ENCODE measurements at places on chromosomes 12 and 14.

- DNase-seq = no peak
Observed at GRCh38 chr12:44500423-44500822, 375.7 kb downstream of the NELL2 start.

DNA sequence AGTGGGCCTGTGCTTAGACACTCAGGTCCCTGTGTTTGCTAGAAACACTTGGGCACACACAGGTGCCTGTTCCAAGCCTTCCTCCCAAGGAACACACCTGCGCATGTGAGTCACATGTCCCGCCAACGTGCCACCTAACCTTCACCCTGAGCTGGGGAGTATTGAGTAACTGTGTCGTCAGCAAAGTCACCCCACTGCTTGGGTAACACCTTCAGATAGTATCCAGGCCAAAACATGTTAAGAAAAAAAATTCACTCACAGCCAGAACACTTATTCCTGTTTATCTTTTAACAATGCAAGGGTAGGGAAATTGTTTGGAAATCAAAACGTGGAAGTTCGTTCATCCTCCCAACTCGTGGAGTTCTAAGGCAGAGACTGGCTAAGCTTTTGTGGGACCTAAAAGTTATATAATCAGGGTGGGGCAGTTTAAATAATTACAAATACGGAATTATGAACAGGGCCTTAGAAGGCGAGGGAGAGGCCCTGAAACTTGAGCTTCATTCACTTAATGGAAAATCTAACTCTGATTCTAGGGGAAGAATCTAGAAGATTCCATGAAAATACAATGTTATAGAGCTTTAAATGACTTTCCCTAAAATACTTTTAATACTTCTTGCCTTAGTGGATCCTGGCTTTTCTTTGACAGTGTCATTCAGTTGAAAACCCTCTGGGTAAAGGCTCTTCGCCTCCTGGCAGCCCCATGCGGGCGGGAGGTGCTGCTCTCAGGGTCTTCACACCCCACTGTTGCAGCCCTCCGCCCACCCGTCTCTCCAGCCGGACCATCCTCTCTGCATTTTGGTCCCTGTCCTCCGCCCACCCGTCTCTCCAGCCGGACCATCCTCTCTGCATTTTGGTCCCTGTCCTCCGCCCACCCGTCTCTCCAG lies 30.3 kb upstream of the ADIPOR2 start:
- DNase-seq = peak; percentile 67

DNA sequence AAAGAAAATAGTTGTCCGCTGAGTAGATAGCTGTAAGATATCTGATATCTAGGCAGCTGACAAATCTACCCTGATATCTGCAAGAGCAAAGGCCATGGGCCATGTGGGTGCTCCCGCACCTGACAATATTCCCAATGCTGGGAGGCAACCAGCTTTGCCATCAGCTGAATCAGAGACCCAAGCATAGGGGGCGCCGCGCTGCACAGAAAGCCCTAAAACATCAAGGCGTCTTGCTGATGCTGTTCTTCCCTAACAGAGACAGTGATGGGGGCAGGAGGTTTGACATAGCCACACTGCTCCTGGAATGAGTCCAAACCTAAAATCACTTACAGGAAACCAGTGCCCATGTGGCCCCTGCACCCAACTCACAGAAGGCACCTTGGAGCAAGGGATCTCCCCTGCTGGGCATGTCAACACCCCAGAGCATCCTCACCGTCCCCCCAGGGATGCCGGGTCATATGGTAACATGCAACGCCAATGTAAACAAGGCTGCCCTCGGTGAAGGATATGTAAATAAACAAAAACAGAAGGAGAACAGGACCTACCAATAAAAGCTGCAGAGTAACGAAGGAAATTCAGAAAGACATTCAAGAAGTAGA lies 199.5 kb downstream of the TMEM132D start:
- no peak for DNase-seq

- DNase-seq = no peak
Observed at GRCh38 chr14:87241018-87241768, 751.8 kb downstream of the GALC start.

DNA sequence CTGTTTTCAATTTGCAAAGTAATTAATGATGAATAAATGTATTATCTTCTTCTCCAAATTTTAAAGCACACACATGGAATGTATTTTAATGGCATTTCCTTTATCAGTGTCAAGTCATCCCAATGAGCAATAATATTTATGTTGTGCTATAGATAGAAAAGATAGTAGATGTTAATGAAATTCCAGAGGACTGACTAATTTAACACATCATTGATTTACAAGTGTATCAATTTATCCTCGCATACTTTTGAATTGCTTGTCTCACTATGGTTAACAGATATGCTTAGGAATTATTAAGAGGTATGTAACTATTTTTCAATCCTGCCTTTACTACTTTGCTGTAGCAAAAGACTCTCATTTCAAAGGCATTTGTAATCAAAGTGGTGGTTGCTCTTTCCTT lies 842.9 kb downstream of the SLC6A15 start:
- peak; percentile 3 for DNase-seq

- DNase-seq = no peak
Observed at GRCh38 chr14:31047503-31047902, 21.3 kb upstream of the STRN3 start.

GRCh38 chr14:102283631-102284129 lies 21.3 kb downstream of the MOK start:
- no peak for DNase-seq

GRCh38 chr14:101134161-101134631 lies 230.7 kb upstream of the RTL1 start:
- DNase-seq = no peak

- DNase-seq = peak; percentile 56
Observed at GRCh38 chr12:123757561-123757960, 4.5 kb upstream of the DNAH10 start.

DNA sequence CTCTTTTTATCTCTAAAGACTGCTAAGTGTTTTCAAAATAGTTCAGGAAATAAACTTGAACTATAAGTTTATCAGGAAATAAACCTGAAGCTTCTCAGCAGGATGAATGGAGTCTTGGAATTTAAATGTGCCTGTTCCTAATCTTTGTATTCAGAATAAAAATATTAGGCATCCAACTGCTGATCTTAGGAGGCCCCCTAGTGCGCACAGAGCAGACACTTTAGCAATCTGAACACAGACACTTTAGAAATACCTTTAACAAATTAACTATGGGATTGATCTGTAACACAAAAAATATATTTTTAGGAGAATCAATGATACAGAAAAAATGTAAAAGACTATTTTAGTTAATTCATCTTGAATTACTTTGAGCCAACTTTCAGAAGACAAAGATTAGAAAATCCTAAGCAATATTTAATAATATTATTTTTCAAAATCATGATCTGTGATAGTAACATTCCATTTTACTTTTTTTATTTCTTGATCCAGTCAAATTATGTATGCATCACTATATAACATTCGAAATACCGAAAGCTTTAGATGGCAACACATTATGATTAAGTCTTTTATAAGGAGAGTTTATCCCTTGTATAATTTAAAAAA lies 80.9 kb downstream of the SLC41A2 start:
- peak; percentile 56 for DNase-seq

- peak; percentile 36 for DNase-seq
Observed at GRCh38 chr12:19657118-19657731, 217.9 kb downstream of the AEBP2 start.

DNA sequence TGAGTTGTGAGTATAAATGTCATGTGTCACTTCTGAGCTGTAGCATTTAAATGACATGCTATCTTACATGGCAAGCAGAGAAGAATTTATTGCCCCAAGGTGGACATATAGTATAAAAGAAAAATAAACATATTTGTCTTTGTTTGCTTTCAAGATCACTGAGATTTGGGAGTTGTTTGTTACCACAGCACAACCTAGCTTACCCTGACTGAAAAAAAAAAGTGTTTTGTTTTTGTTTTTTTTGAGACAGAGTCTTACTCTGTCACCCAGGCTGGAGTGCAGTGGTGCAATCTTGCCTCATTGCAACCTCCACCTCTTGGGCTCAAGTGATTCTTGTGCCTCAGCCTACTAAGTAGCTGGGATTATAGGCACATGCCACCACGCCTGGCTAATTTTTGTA lies 596.5 kb downstream of the MED13L start:
- DNase-seq = no peak

GRCh38 chr12:54565986-54566544 lies 16.7 kb downstream of the PDE1B start:
- no peak for DNase-seq

- peak; percentile 92 for DNase-seq
Observed at GRCh38 chr12:122080149-122081082, 1.9 kb downstream of the MLXIP start.

GRCh38 chr14:101711041-101711856 lies 50.3 kb upstream of the PPP2R5C start:
- no peak for DNase-seq

- DNase-seq = peak; percentile 46
Observed at GRCh38 chr14:101665478-101666078, 95.9 kb upstream of the PPP2R5C start.

- peak; percentile 10 for DNase-seq
Observed at GRCh38 chr12:43736927-43737440, 21.6 kb downstream of the PUS7L start.

DNA sequence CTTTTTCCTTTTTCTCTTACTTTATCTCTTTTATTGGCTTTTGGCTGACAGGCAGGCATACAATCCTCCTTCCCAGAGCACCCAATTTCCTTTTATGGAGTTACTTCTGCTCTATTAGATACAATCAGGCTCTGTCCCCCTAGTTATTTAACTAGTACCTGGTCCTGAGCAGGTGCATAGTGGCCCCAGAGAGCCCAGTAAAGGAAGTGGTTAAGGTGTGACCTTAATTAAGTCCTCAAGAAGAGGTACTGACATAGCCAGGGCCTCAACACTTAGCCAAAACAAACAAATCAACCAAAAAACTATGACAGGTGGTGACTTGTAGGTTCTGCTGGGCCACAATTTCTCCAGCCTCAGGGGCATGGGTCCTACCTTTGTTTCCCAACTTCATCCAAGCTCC lies 82.9 kb downstream of the CCDC60 start:
- DNase-seq = no peak

- no peak for DNase-seq
Observed at GRCh38 chr14:61042220-61042619, 61.2 kb downstream of the SLC38A6 start.

GRCh38 chr12:31371256-31371620 lies 45.3 kb upstream of the SINHCAF start:
- no peak for DNase-seq

DNA sequence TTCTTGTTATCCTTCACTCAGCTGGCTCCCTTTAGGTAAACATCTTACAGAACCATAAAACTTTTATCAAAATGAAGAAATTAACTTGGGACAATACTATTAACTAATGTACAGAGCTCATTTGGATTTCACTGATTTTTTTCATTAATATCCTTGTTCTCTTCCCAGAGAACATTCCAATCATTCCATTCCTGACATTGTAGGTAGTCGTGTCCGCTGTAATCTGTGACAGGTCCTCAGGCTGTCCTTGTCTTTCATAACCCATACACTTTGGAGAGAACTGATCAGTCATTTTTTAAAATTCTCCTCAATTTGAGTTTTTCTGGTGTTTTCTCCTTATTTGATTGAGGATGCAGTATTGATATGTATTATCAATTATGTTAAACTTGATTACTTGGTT lies 916.8 kb downstream of the GALC start:
- no peak for DNase-seq

DNA sequence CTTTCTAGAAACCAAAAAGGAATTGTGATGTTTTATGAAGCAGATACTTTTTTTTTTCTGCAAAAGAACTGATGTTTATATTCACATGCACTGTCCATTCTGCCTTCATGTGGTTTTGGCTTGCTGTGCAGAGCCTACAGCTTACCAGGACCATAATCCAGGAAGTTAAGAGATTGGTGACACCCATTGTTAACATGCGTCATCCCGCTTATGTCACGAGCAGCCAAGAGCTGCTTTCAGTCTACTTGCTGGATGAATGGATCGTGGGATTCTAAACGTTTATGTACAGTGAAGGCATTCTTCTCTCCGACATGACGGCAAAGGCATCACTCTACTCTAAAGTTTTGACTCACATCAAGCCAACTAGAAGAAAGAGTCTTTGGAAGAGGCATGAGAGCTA lies 76.6 kb downstream of the PAX9 start:
- DNase-seq = no peak

DNA sequence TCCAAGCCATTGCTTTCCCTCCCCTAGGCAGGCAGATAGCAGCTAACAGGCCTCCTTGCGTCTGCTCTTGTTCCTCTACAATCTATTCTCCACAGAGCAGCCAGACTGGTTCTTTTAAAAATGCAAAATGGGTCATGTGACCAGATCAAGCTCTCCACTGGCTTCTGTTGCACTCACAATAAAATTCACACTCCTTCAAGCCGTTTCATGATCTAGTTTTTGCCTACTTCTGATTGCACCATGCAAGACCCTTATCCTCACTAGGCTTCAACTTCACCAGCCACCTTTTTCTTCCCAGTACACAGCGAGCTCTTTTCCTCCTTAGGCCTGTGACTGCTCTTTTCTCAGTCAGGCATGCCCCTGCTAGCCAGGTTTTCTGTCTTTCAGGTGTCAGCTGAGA lies 6.1 kb upstream of the KRAS start:
- DNase-seq = no peak

DNA sequence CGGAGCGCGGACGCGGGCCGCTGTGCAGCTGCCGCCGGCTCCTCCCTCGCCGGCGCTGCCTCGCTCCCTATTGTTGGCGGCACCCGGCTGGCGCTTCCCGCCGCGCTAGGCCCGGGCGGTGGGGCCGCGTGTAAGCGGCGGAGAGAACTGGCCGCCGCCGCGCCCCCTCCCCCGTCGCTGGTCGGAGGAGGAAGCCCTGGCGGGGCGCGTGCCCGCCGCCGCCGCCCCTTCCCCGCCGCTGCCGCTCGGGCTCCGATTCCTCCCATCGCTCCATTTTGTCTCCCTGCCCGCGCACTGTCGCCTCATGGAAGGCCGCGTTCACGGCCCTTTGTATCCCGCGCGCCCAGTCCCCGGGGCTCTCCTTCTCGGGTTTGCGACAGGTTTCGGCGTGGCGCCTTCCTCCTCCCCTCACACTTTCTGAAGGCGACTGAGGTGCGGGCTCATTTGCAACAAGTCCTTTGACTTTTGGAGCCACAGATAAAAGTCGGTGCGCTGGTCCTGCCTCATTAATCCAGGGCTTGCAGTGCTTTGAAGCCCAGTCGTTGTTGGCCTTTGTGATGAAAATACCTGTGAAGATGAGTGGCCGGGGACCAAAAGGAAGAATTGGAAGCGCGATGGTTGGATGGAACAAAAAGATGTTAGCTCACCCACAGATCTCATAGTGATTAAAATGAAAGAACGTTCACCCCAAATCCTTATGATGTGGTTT lies 707 bp downstream of the CPSF6 start:
- DNase-seq = peak; percentile 43

Data from fibroblast of villous mesenchyme (primary cell).